ENCODE measurements at places on chromosomes 1 and 21.

DNA sequence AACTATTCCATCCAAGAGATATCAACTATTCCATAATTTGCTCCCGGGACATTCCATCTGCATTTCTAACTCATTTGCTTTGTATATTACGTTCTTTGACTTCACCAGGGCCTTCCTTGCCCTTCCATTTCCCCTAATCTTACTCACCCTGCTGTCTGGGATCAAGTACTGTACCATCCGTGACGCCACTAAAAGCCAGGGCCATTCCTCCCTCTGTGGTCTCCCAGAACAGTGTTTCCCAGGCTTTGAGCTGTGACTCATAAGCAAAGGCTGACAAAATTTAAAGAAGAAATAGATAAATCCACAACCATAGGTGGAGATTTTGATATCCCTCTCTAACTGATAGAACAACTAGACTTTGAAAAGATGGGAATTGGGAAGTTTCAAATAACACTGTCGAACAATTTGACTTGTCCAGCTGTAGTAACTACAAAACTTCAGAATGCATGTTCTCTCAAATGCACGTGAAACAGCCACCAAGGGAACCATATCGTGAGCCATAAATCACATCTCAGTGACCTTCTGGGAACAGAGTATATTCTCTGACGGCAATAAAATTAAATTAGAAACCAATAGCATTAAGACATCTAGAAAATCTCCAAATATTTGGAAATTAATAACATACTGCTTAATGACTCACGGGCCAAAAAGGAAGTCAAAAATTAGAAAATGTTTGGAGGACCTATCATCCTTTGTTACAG lies 501.0 kb downstream of the SETD4 start:
- DNase-seq: no peak

DNA sequence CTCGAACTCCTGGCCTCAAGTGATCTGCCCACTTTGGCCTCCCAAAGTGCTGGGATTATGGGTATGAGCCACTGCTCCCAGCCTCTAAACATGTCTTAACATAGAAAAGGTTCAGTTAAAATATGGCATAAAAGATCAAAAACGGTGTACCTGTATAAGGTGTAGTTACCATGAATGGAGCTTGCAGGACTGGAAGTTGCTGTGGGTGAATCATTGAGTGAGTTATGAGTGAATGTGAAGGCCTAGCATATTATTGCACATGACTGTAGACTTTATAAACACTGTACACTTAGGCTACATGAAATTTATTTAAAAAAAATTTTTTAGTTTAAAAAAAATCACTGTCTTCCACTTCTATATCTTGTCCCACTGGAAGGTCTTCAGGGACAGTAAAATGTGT lies 15.7 kb downstream of the ABCD3 start:
- DNase-seq: no peak

DNA sequence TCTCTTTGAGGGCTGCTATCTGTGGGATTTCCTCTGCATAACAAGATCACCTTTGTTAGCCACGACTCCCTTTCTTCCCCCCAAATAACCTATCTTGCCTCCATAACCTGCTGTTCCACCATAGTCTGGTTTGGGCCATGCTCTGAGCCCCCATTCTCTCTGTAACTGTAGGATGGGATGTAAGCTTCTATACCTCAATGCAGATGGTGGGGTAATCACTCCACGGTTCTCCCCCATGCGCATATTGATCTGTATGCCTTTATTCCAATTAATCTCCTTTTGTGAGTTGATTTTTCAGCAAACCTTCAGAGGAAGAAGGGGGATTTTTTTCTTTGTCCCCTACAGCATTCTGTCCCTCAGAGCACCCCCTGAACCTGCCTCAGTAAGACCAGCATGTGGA lies 170.1 kb upstream of the IRF2BP2 start:
- no peak for DNase-seq

DNA sequence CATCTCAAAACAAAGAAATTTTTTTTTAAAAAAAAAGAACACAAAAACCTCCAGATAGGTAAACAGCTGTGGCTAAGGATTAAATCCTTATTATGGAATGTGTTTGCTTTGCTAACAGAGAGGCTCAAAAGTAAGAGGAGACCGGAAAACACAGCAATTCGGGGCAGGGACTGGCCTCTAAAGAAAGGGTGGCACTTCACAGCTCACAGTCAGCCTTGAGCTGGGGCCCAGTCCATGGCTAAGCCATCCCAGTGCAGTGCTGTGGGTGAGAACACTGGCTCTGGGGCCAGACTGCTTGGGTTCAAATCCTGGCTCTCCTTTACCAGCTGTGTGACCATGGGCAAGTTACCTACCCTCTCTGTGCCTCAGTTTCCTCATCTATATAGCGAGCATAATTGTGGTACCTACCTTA lies 28.2 kb downstream of the KIF17 start:
- DNase-seq: no peak

DNA sequence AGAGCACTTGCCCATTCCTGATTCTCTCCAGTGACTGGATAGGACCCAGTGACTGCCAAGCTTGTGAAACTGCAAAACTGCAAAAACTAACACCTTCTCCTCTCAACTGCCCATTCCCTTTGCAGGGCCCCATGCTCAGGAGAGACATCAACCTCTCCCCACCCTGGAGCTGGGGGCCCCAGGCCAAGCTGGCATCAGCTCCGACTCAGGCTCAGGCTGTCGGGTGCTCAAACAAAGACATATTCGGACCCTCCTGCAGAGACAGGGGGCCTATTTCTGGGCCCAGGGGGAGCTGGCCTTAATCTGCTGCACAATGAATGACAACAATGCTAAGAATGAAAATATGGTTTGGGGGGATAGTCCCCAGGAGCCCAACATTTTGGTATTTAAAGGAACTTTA lies 11.8 kb downstream of the LMX1A start:
- DNase-seq: no peak

DNA sequence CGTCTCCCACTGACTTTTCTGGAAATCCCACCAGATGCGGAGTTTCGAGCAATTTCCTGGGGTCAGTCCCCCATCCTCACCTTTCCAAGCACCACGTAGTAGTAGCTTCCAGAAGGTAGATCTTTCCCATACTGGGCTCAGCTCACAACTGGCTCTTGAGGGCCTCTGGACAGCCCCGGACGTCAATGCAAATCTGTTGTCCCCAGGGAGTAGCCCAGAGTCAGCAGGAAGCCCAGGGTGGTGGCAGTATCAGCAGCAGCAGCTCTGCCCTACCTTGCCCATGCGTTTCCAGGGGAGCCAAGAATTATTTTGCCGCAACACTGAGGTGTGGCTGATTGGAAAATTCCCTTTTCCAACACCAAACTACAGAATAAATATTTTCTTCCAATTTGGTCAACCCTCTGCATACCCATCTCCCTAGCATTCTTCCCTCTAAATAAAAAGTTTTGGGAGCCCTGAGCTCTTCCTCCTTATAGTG lies 70.3 kb downstream of the CD46 start:
- no peak for DNase-seq

DNA sequence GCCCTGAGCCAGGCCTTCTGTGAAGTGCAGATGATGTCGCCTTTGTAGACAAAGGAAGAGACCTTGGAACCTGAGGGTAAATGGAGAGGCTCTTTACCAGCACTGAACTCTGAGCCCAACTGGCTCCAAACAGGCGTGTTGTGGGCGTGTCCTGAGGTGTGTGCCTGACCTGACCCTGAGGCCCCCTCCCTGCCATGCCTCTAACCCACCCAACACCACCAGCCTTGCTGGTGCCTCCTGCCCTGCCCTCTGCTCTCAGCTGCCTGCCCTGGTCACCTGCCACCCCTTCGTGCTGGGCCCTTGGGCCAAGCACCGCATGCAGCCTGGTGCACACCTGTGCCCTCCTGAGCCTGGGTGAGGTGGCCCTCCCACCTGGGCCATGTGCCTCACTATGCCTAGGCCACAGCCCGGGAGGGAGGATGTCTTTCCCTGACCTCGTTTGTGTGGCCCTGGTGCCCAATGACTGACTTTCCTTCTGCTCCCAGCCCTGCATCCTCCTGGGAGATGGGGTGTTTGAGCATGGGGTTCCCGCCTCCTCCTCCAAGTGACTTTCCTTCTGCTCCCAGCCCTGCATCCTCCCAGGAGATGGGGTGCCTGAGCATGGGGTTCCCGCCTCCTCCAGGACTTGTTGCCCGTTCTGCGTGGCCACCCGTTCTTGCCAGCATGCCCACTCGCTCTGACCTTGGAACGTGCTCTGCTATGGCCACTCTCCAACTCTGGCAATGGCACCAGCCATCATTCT lies 157.0 kb downstream of the PCBP3 start:
- DNase-seq: no peak

GRCh38 chr1:70195342-70195741 lies 10.0 kb downstream of the LRRC40 start:
- DNase-seq: no peak

DNA sequence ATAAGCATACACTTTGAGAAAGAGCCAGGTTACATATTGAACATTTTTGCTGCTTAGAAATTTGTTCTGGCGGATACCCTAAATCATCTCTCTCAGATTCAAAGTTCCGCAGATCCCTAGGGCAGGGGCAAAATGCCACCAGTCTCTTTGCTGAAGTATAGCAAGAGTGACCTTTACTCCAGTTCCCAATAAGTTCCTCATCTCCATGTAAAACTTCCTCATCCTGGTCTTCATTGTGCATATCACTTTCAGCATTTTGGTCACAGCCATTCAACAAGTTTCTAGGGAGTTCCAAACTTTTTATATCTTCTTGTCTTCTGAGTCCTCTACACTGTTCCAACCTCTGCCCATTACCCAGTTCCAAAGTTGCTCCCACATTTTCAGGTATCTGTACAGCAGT lies 23.3 kb upstream of the LYPD8 start:
- DNase-seq: no peak

- DNase-seq: peak; percentile 11
Measured at GRCh38 chr1:15027515-15027986, 126.0 kb upstream of the TMEM51 start.

All from activated CD4-positive, alpha-beta T cell treated with anti-CD3 and anti-CD28 coated beads, Interleukin-2, amount 50 U/mL, for 24 hours (primary cell).